ENCODE measurements at places on chromosomes 16 and 17.
A peak's percentile ranks its signal among the peaks of the same experiment; 100 is the strongest.

DNA sequence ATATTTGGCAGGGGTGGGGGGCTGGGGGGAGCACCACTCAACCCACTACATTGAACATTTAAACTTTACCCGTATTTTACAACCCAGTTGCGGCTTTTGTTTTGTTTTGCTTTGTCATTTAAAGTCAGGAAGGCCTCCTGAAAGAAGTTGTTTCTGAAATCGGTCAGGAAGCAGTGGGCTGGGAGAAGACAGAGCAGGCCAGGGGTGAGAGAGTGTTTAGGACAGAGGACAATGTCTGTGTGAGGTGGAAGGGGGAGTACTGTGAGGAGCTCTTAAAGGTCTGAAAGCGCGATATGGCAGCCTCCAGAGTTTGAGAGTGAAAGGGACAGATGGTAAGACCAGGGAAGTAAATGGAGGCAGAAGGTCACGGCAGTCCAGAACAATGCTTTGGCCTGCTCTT lies 6.1 kb upstream of the WFIKKN2 start:
- no peak for DNase-seq

GRCh38 chr16:70576431-70577255 lies 53.0 kb downstream of the SF3B3 start:
- no peak for DNase-seq

GRCh38 chr17:42107597-42108576 lies 4.6 kb downstream of the DHX58 start:
- DNase-seq, result peak; percentile 99

- DNase-seq, result no peak
Observed at GRCh38 chr17:49254066-49254465, 23.5 kb upstream of the PHOSPHO1 start.

- DNase-seq, result no peak
Observed at GRCh38 chr16:58339452-58339981, 44.7 kb upstream of the PRSS54 start.

- DNase-seq, result no peak
Observed at GRCh38 chr17:4950746-4951204, at the start of gene ENO3. Gene ENO3 (plus strand): TSS chr17:4951119. CDS start chr17:4951830, 711 bp downstream.

- DNase-seq, result no peak
Observed at GRCh38 chr17:64024215-64024654, 3.8 kb upstream of the ICAM2 start.

DNA sequence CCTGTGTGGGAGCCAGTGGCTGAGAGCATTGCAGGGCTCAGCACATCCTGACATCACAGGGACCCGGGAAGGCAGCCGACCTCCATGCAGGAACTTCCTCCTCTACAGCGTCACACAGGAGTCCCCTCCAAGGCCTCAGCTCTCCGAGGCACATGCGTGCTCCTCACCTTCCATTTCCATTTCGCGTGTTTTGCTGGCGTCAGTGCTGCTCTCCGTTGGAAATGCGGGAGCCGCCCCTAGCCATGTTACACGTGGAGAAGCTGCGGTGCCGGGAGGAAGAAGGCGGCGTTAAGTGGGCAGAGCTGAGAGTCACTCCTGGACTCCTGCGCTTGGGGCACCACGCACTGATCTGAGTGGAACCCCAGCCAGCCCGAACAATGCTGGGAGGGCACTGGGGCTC lies 25.2 kb upstream of the CRISPLD2 start:
- DNase-seq, result no peak

- DNase-seq, result no peak
Observed at GRCh38 chr16:3377917-3378316, 22.2 kb downstream of the OR2C1 start.

- no peak for DNase-seq
Observed at GRCh38 chr17:40901981-40902474, 17.0 kb upstream of the KRT20 start.

GRCh38 chr16:85052536-85052935 lies 24.9 kb downstream of the KIAA0513 start:
- no peak for DNase-seq

- DNase-seq, result no peak
Observed at GRCh38 chr16:11794447-11794846, 2.6 kb downstream of the ZC3H7A start.

GRCh38 chr17:43873091-43873490 lies 26.1 kb downstream of the CD300LG start:
- DNase-seq, result no peak

DNA sequence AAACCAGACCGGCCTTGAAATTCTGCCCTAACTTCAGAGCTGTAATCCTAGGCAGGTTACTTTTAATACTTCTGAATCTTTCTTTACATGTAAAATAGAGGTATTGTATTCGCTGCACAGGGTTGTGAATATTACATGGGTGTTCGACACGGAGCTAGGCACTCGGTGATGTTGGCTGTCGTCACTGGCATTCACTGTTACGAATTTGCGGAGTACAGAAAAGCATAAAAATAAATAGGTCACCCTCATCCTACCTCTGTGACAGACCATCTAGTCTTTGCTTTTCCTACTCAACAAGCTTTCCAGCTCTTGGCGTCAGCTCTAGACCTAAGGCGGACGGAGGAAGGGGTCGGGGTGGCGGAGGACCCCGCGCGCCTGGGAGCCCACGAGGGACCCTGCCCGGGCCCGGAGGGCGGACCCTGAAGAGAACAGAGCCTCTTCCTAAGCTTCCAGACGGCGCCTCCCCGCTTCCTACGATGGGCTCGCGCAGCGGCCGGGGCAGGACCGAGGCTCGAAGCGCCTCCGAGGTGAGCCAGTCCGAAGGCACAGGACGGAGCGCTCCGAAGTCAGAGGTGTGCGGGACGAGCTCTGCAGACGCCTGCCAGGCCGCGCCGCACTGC lies 879 bp upstream of the SPG7 start:
- DNase-seq, result no peak

DNA sequence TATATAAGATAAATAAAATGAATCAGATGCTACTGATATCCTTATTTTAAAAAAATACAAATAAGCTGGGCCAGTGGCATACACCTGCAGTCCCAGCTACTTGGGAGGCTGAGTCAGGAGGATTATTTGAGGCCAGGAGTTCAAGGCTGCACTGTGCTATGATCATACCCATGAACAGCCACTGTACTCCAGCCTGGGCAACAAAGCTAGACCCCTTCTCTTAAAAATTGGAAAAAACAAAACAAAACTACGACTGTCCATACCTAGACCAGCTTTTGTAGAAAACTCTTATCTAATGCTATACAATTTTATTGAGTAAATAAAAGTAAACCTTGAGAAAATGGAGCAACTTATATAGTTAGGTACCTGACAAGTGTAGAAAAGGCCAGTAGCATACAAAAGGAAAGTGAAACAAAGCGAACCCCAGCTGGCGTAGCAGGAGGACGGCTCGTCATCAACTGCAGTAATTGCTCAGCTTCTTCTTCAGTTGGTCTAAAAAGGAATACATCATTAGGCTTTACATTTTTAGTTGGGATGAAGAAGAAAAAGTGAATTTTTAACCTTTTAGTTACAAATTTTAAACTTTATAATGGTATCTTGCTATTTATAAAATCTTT lies 23.6 kb downstream of the INTS2 start:
- DNase-seq, result peak; percentile 47

DNA sequence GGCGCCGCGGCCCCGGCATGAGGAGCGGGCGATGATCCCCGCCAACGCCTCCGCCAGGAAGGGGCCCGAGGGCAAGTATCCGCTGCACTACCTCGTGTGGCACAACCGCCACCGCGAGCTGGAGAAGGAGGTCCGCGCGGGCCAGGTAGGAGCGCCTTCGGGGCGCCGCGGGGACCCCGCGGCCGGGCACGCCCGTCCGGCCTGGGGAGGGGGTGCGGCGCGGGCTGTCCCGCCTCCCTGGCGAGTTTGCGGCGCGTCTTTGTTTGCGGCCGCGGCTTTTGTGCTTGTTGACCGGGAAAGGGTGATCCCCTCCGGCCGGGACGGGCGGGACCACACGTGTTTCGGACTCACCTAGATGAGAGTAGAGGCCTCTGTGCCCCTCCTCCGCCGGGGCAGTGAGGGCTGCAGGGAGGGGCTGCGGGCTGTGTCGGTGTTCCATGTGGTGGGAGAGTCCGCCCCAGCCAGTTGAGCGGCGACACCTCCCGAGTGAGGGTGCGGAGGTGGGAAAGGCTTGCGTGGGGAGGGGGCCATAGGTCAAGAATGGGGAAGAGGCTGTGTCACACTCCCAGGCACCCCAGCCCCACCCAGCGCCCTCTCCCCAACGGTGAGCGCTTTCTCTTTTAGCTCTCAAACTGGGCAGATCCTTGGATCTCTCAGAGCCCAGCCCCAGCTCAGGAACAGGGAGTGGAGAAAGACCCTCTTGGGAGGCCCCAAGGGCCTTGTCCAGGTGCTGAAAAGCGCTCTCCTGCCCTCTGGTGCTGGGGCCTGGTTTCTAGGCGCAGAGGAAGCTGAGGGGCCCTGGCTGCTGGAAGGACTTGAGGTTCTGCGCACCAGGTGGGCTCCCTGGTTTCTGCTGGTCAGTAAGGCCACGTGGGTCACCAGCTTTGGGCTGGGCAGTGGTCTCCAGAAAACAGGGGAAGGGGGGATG lies 923 bp downstream of the ANKRD13B start:
- no peak for DNase-seq

- DNase-seq, result no peak
Observed at GRCh38 chr17:164303-165235, 16.9 kb downstream of the DOC2B start.

- no peak for DNase-seq
Observed at GRCh38 chr16:24525970-24526559, 13.3 kb upstream of the RBBP6 start.

GRCh38 chr16:20648436-20648835 lies 49.0 kb downstream of the ACSM1 start:
- no peak for DNase-seq

GRCh38 chr17:35841505-35841904 lies 27.2 kb downstream of the HEATR9 start:
- no peak for DNase-seq

DNA sequence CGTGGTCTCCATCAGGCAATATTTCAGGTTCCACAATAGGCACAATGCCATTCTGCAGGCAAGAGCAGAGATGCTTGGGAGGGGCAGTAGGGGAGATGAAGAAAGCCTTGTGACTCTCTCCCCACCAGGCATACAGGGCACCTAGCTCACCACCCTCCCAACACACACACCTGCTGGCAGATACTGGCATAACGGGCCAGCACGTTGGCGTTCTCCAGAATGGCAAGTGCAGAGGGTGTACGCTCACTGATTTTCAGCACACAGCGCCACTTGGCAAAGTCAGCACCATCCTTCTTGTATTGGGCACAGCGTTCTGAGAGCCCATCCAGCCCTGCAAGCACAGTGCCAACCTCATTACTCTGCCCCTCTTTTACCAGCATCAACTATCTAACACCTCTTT lies 2.2 kb downstream of the ALDOC start:
- no peak for DNase-seq

DNA sequence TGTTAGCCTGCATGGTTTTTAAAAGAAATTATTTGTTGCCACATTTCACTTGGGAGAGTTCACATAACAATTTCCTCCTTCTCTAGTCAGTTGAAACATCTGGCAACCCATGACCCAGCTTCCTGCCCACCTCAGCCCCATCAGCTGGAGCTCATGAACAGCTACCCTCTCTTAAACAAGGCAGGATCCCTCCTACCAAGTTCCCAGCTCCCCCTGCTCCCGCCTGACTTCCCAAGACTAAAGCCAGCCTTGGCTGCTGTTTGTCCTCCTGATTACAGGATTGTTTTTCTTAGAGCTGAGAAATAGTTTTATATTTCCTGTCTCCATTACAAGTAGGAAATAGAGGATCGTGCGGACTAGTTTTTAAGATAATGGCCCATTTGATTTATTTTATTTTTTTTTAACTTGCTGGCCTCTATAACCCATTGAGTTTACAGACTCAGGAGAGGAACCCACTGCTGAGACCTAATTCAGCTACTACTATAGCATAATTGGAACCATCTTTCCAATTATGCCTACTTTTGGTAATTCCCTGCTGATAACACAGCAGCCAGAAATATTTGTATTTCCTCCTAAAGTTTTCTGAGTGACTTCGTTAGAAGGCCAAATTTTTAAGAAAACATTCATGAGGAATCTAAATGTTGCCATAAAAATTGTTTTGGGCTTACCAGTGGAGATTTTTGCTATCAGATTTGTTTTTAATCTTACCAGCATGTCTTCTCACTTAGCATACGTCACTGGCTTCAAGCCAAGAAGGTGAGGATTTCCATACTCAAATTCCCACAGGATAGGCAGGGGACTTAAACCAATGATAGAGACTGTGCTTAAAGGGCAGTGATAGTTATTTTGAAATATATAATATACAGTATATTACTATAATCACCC lies 90.0 kb downstream of the ELAC2 start:
- DNase-seq, result no peak

All from germinal center (tissue), 1 donor.